ENCODE measurements at places on chromosomes 7 and 10.
A peak's percentile ranks its signal among the peaks of the same experiment; 100 is the strongest.

GRCh38 chr7:129167817-129168216 lies 20.6 kb upstream of the SMO start:
- no peak for DNase-seq

- DNase-seq, result no peak
Observed at GRCh38 chr7:140551355-140552239, 72.3 kb upstream of the MKRN1 start.

GRCh38 chr10:28367929-28368484 lies 65.1 kb upstream of the MPP7 start:
- DNase-seq, result peak; percentile 47

- no peak for DNase-seq
Observed at GRCh38 chr7:99005776-99006175, 127.4 kb downstream of the TRRAP start.

DNA sequence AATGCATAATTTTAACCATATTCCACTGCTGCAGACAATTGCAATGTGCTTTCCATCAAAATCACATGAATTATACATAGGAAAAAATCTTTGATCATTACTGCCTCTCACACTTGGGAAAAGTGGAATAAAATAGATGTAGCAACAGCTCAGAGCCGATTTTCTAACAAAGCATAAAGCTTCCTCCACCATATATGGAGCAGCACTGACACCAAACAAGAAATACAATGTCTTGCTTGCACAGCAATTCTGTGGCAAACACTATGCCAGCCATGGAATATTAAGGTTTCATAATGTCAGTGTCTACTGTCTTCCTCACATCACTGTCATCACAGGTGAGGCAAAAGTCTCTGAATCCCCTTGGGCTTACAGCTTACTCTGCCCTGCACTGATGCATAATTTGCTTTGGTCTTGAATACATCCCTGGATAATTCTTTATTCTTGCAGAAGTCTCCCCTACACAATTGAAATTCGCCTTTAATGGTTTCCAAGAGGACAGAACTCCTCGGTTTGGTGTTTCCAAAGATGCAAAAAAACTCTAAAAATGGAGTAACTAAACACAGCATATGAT lies 198.5 kb downstream of the CACNA2D1 start:
- no peak for DNase-seq

GRCh38 chr10:132021504-132022143 lies 39.9 kb upstream of the BNIP3 start:
- DNase-seq, result no peak

DNA sequence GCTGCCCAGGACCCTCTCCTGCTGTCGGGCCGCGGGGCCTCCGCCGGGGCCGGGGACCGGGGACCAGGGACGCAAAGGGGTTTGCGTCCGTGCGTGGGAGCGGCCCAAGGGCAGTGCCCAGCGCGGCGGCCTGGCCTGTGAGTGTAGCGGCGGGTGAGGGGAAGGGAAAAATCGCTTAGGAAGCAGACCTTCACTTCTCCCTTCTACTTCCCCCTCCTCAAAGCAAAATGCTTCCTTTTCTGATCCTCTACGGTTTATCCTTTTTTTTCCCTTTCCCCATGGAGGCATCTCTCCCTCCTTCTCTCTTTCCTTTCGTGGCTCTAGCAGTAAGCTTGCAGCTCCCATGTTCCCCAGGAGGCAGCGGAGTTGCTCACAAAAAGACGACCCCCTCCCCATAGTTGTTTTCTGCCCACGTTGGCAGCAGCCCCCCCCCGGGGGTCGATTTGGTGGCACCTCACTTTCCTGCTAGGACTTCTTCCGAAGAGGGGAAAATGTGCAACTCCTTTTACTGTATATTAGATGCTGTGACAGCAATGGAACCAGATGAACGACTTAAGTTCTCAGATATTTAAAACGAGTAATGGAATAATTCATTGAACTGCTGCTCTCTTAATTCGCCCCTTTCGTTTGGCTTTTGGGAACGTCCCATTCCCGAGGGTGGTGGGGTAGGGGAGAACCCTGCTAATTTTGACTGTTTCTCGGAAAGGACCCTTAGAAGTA lies 724 bp downstream of the CAPZA2 start:
- no peak for DNase-seq

DNA sequence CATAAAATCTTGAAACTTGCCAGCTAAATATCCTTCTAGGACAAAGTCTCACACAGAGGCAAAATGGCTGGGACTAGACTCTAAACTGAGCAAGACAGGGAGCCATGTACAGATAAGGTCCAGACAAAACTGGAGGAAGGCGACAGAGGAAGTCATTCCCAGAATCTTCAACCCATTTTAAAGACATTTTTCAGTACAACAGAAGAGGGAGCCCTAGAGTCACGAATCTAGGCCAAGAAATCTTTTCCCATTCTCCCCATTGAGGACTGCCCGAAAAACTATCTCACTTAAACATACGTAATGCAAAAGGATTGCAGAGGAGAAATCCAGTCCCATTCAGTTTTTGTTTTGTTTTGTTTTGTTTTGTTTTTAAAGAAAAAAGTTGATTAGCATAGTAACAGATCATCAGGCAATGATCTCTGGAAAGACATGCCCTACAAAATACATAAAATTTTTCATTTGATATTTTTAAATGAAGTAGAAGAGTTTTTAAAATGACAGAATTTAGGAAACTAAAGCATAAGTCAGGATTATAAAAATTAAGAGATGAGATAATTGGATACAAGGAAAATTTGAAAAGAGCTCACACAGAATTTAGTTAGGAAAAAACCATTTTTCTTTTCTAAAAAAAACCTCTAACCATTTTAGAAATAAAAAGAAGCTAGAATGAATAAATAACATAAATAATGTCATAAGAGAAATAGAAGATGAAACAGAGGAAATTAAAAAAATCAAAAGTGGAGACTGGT lies 16.9 kb upstream of the PRF1 start:
- DNase-seq, result no peak

GRCh38 chr7:155521743-155522398 lies 24.5 kb downstream of the CNPY1 start:
- DNase-seq, result no peak

DNA sequence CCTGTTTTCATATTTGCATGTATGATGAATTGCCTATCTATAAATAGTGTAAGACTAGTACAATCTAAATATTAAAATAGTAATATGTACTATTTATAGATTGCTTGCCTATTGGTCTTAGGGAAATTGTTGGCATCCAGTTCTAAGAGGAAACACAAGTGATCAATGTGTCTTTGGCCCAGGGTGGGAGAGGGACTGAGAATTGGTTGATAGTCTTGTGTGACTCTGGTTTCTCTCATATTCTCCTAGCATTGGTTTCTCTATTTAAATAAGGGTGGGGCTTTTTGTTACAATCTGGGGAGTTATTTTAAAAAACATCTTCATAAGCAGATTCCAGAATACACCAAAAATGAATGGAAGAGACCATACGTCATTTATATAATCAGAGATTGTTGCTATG lies 250.1 kb downstream of the EXOC4 start:
- DNase-seq, result no peak

- DNase-seq, result no peak
Observed at GRCh38 chr10:62243647-62243997, 25.0 kb downstream of the RTKN2 start.

GRCh38 chr10:78045237-78045636 lies 11.6 kb downstream of the RPS24 start:
- no peak for DNase-seq

DNA sequence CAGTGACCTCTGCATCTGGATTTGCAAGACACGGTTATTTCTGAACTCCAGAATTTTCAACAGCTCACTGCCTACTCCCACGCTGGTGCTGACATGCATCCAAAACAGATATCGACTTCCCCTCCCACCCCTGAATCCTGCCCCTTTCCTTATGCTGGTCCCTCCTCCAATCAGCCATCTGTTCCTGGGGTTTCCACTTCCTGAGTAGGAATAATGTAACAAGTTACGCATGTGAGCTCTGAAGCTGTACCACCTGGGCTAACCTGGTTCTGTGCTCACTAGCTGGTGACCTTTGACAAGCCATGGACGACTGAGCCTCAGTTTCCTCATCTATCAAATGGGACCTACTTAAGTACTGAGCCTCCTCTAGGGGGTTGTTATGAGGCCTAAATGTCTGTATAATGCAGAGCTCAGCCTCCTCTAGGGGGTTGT lies 1.7 kb upstream of the NCAPG2 start:
- DNase-seq, result no peak

GRCh38 chr10:3668276-3668965 lies 116.6 kb downstream of the KLF6 start:
- DNase-seq, result no peak

DNA sequence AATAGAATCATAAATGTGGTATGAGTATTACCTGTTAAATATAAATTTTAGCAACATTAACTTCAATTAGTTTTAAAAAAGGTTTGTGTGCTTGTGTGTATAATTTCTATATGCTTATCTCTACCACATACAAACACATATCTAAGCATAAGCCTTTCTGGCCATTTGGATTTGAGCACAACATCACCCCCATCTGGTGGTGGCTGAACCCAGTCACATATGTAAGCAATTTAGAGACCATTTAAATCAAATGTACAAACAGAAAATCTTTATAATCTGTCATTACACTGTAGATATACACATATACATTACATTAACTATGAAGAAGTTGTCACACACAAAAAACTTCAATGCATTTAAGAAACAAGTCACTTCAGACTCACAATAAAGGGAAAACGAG lies 31.7 kb downstream of the GPR22 start:
- DNase-seq, result peak; percentile 5

- no peak for DNase-seq
Observed at GRCh38 chr7:69517985-69518704, 80.1 kb upstream of the AUTS2 start.

DNA sequence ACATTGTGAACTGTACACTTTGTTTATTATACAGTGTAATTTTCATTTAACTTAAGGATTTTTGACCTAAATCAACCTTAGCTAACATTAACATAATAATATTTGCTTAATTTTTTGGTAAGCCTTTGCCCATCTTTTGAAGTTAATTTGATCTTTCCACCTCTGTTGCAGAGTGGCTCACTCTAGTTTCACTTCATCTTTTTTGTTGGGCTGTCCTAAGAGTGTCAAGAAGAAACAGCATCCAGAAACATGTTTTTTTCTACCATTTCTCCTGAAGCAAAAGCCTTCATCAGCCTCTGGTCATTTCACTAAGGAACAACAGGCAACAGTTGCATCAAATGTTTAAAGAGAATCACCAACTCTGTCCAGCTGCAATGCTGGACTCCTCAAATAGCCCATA lies 824.7 kb downstream of the REEP3 start:
- DNase-seq, result no peak

DNA sequence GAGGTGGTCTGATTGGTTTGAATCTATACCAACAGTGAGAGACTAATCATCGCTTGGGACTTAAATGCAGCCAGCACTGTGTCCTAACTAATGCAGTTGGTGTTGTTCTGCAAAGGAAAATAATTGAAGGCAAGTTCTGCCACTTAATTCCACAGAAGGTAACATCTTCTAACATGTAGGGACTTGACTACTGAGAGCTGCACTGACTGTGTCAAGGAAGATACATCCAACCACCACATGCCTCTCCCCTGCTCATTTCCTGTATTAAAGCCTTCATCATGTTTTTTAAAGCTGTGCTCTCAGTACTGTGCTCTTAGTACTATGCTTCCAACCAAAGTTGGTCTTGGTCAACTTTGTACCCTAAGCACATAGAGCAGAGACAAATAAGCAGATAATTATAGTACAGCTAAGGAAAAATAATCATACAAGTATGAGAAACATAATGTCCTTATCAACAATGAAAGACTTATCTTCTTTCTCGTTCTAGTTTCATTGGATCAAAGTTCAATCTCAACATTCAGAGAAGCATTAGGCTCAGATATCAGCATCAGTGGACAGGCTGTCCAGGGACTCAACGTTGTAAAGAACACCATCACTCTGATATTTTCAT lies 2.8 kb upstream of the CYP3A4 start:
- no peak for DNase-seq

- no peak for DNase-seq
Observed at GRCh38 chr7:108205311-108205710, 75.2 kb upstream of the LAMB4 start.

GRCh38 chr7:159017210-159017609 lies 127.5 kb downstream of the VIPR2 start:
- DNase-seq, result no peak

DNA sequence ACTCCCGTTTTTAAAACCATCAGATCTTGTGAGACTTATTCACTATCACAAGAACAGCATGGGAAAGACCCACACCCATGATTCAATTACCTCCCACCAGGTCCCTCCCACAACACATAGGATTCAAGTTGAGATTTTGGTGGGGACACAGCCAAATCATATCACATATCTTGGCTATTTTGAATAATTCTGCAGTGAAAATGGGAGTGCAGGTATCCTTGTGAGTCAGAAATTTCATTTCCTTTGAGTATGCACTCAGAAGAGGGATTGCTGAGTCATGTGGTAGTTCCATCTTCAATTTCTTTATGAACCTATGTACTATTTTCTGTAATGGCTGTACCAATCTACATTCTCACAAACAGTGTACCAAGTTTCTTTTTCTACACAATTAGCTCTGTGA lies 125.8 kb downstream of the ANKRD7 start:
- DNase-seq, result no peak

GRCh38 chr7:134339475-134339874 lies 22.7 kb upstream of the SLC35B4 start:
- no peak for DNase-seq

GRCh38 chr10:12896251-12896650 lies 105.3 kb downstream of the CCDC3 start:
- no peak for DNase-seq

- no peak for DNase-seq
Observed at GRCh38 chr7:121623130-121623872, 227.2 kb upstream of the FAM3C start.

DNA sequence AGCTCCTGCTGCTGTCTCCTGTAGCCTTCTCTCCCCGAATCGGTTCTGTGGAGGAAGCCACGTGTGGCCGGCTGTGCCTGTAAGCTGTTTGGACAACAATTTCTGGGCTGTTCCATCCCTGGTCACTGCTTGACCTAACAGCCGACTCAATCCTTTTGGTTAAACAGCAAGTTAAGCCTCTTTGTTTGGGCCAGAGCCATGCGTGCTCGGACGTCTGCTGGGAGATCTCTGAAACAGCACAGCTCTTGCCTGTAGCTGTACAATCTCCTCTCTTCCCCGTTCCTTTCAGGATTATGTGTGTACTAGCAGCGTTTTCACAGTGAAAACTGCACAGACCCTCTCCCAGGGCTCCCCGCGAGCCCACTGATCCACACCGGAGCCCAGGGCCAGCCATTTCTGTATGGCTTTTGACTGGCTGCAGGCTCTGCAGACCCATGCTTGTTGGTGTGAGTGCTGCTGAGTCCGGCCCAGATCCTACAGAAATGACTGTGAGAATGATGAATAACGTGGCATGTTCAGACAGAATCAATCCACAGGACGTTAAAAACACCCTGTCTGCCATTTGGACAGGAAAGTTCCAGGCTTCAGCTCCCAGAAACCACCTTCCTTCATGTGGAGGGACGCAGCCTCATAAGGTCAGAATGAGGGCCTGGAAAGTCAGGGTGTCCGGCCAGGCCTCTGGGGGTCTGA lies 428.6 kb upstream of the ADARB2 start:
- no peak for DNase-seq

GRCh38 chr7:117163101-117163500 lies 159.8 kb downstream of the WNT2 start:
- no peak for DNase-seq

- DNase-seq, result no peak
Observed at GRCh38 chr10:72096115-72097000, 8.0 kb upstream of the SPOCK2 start.
